ENCODE measurements at places on chromosomes 6 and 20. TPM values are rescaled to one million over a fixed set of nuclear protein-coding genes. Genes with fewer than 3 reads are reported as not detected.

HCK gene
- total RNA-seq = 0.10 TPM

IL20RA gene
- total RNA-seq = not detected

MYT1 gene
- not detected for total RNA-seq

CCN2 gene
- total RNA-seq = not detected

APOM gene
- 3.6 TPM for total RNA-seq

SCUBE3 gene
- not detected for total RNA-seq

PRKN gene
- 0.13 TPM for total RNA-seq

PCSK2 gene
- not detected for total RNA-seq

- peaks cover 19% of the 10 kb centered on the region for H3K4me1 ChIP-seq
- no peak overlapping the region for H3K4me3 ChIP-seq
- H3K27ac ChIP-seq = no peak overlapping the region
- H3K36me3 ChIP-seq = no peaks in the 10 kb centered on the region
Observed at GRCh38 chr20:3749689-3750531, 17.4 kb downstream of the HSPA12B start.

GRCh38 chr6:134415656-134416055 lies 97.7 kb upstream of the SGK1 start:
- no peaks in the 10 kb centered on the region for H3K36me3 ChIP-seq
- peaks cover 3% of the 10 kb centered on the region for H3K27me3 ChIP-seq
- peaks cover 4% of the 10 kb centered on the region for H3K4me1 ChIP-seq
- no peak overlapping the region for H3K27ac ChIP-seq
- H3K4me3 ChIP-seq = no peak overlapping the region
- no peak for DNase-seq

GRCh38 chr6:83071023-83071422 lies 3.6 kb downstream of the DOP1A start:
- H3K36me3 ChIP-seq = no peaks in the 10 kb centered on the region
- no peak overlapping the region for H3K4me3 ChIP-seq
- no peak for DNase-seq
- peaks cover 27% of the 10 kb centered on the region for H3K4me1 ChIP-seq
- H3K27ac ChIP-seq = no peak overlapping the region

- DNase-seq = no peak
- H3K4me1 ChIP-seq = no peaks in the 10 kb centered on the region
- no peak overlapping the region for H3K4me3 ChIP-seq
- no peak overlapping the region for H3K27ac ChIP-seq
- H3K27me3 ChIP-seq = peaks cover 1% of the 10 kb centered on the region
Observed at GRCh38 chr6:122829456-122829855, 40.4 kb downstream of the SMPDL3A start.

DNA sequence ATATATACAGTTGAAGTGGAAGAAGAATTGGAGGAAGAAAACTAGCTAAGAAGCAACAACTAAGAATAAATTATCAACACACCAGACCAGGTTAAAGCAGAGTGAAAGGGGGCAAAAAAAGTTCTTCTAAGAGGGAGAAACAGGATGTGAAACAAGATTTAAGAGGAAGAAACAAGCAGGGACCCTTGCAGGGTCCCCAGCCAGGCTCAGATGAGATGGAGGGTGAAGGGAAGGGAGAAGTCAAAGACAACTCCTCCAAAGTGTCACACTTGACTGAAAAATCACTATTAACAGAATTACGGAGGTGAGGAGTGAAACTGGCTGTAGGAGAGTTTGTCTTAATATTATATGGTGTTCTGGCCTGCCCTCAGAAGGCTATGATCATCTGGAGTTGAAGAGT lies 65.4 kb downstream of the MTFR2 start:
- H3K27ac ChIP-seq = no peak overlapping the region
- DNase-seq = no peak
- peaks cover 4% of the 10 kb centered on the region for H3K27me3 ChIP-seq
- H3K4me1 ChIP-seq = no peaks in the 10 kb centered on the region
- no peaks in the 10 kb centered on the region for H3K36me3 ChIP-seq

DNA sequence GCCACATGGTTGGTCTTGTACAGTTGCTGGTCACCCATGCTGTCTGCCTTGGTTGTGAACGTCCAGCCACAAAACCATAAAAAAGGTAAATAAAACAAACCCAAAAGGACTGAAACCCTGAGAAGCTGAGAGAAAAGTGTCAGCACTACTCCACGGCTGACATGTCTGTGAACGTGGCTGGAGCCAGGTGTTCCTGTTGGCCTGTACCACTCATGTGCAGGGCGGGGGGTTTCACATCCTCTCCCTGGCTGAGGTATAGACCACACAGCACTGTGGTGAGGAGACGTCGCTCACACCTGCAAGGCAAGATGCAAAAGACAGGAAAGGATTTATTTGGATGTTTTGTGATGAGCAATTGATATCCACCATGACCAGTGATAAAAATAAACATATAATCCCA lies 51.9 kb upstream of the MRPS10 start:
- peak overlapping the region; percentile 8 for H3K27ac ChIP-seq
- no peaks in the 10 kb centered on the region for H3K27me3 ChIP-seq
- H3K4me3 ChIP-seq = no peak overlapping the region
- H3K36me3 ChIP-seq = peaks cover 16% of the 10 kb centered on the region
- H3K4me1 ChIP-seq = peaks cover 12% of the 10 kb centered on the region

GRCh38 chr6:151690768-151691562 lies 116.5 kb upstream of the ESR1 start:
- peak overlapping the region; percentile 67 for H3K27ac ChIP-seq
- peaks cover 6% of the 10 kb centered on the region for H3K36me3 ChIP-seq
- H3K4me3 ChIP-seq = peak overlapping the region; percentile 73
- peaks cover 27% of the 10 kb centered on the region for H3K4me1 ChIP-seq
- DNase-seq = peak; percentile 46

GRCh38 chr6:66057034-66057433 lies 350.0 kb upstream of the EYS start:
- no peaks in the 10 kb centered on the region for H3K4me1 ChIP-seq
- no peak for DNase-seq
- H3K36me3 ChIP-seq = no peaks in the 10 kb centered on the region

GRCh38 chr6:16700202-16700915 lies 60.9 kb downstream of the ATXN1 start:
- peak overlapping the region; percentile 96 for H3K27ac ChIP-seq
- no peaks in the 10 kb centered on the region for H3K27me3 ChIP-seq
- H3K4me1 ChIP-seq = peaks cover 83% of the 10 kb centered on the region
- H3K36me3 ChIP-seq = peaks cover 22% of the 10 kb centered on the region
- H3K4me3 ChIP-seq = peak overlapping the region; percentile 78
- DNase-seq = peak; percentile 60

- peaks cover 47% of the 10 kb centered on the region for H3K4me1 ChIP-seq
- peaks cover 4% of the 10 kb centered on the region for H3K27me3 ChIP-seq
- no peak for DNase-seq
- peak overlapping the region; percentile 80 for H3K27ac ChIP-seq
Observed at GRCh38 chr6:29709188-29709587, 14.0 kb upstream of the HLA-F start.

GRCh38 chr20:59016795-59017492 lies 2.3 kb upstream of the TUBB1 start:
- H3K27me3 ChIP-seq = no peaks in the 10 kb centered on the region
- no peak for DNase-seq
- no peak overlapping the region for H3K4me3 ChIP-seq
- no peak overlapping the region for H3K27ac ChIP-seq
- H3K4me1 ChIP-seq = peaks cover 44% of the 10 kb centered on the region

- H3K4me3 ChIP-seq = peak overlapping the region; percentile 75
- DNase-seq = peak; percentile 75
- peaks cover 5% of the 10 kb centered on the region for H3K36me3 ChIP-seq
- H3K4me1 ChIP-seq = peaks cover 32% of the 10 kb centered on the region
- H3K27ac ChIP-seq = peak overlapping the region; percentile 88
Observed at GRCh38 chr6:26521600-26522391, 16.4 kb upstream of the HMGN4 start.

DNA sequence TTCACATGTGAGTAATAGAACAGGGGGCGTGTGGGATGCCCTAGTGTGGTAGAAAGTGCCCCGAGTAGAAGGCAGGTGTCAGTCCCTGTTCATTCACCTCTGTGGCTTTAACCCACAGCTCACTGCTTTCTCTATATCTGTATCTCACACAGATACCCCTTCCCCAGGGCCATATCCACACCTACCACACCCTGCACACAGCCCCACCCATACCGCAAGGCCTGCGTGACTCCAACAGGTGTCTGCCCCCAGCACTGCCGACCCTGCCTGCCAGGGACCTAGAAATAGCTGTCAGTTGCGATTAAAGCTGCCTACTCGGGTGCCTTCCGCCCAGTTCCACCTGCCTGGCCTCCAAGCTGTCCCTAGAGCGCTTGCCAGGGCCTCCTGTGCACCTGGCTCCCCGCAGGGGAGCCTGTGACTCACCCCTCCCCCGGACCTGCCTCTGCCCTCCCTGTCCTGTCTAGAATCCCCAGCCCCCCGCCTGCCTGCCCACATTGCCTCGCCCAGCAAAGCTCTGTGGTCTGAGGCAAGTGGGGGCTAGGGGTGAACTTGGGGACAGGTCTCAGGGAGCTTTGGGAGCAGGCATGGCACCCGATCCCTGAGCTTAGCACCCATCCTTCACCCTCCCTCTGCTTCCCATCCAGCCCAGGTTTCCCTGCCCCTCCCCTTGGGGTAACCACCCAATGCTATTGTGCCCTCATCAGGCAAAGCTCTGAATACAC lies 38.3 kb upstream of the ID1 start:
- H3K4me3 ChIP-seq = no peak overlapping the region
- no peak for DNase-seq
- no peaks in the 10 kb centered on the region for H3K27me3 ChIP-seq

GRCh38 chr6:37171201-37171969 lies 1.4 kb downstream of the PIM1 start:
- H3K27me3 ChIP-seq = peaks cover 1% of the 10 kb centered on the region
- DNase-seq = peak; percentile 52
- peaks cover 70% of the 10 kb centered on the region for H3K36me3 ChIP-seq
- H3K4me3 ChIP-seq = peak overlapping the region; percentile 94
- peak overlapping the region; percentile 98 for H3K27ac ChIP-seq

DNA sequence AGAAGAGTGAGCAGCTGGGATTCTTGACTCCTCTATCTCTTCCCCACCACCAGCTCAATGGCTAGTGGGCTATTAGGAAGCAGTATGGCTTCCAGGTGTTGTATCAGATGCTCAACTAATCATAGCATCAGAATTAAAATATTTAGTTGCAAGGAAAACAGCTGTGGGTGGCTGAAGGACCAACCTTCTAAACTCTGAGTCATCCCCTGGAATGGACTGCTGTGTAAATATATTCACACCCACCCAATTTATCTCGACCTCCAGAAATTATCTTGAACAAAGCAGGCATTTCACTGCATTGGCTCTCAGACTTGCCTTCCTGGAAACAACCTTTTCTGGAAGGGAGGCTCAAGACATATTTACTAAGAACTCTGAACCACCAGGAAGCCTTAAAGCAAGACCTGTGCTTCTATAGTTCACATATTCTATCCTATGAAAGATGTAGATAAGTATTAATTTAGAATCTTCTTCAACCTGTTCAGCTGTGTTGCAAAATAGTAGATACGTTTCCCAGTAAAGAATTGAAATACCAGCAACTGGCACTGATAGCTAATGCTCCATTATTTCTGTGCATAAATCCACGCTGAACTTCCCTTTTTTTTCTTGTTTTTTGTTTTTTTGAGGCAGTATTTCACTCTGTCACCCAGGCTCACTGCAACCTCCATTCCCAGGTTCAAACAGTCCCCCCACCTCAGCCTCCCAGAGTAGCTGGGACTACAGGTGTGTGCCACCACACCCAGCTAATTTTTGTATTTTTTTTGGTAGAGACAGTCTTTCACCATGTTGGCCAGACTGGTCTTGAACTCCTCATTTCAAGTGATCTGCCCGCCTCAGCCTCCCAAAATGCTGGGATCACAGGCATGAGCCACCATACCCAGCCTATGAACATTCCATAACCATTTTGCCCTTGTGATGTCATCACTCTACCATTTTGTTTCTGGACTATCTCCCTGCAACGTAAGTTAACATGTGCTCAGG lies 56.9 kb upstream of the CD2AP start:
- no peak overlapping the region for H3K4me3 ChIP-seq
- H3K27me3 ChIP-seq = peaks cover 23% of the 10 kb centered on the region
- peaks cover 13% of the 10 kb centered on the region for H3K4me1 ChIP-seq
- peaks cover 5% of the 10 kb centered on the region for H3K36me3 ChIP-seq
- DNase-seq = no peak

GRCh38 chr20:43507150-43508080 lies at the start of gene L3MBTL1:
L3MBTL1 (plus strand) TSS chr20:43507697; CDS start chr20:43513504, 5,807 bp downstream.
- peak within 1 kb of the TSS; percentile 52 for H3K4me3 ChIP-seq
- no peaks in the 10 kb centered on the region for H3K36me3 ChIP-seq
- H3K27ac ChIP-seq = no peak within 1 kb of the TSS
- DNase-seq = peak; percentile 18
- peaks cover 42% of the 10 kb centered on the region for H3K27me3 ChIP-seq

GRCh38 chr20:57388953-57389694 lies 2.1 kb upstream of the RBM38 start:
- peaks cover 25% of the 10 kb centered on the region for H3K36me3 ChIP-seq
- peaks cover 34% of the 10 kb centered on the region for H3K4me1 ChIP-seq
- peak overlapping the region; percentile 80 for H3K4me3 ChIP-seq
- H3K27ac ChIP-seq = peak overlapping the region; percentile 90
- peak; percentile 67 for DNase-seq
- H3K27me3 ChIP-seq = no peaks in the 10 kb centered on the region

DNA sequence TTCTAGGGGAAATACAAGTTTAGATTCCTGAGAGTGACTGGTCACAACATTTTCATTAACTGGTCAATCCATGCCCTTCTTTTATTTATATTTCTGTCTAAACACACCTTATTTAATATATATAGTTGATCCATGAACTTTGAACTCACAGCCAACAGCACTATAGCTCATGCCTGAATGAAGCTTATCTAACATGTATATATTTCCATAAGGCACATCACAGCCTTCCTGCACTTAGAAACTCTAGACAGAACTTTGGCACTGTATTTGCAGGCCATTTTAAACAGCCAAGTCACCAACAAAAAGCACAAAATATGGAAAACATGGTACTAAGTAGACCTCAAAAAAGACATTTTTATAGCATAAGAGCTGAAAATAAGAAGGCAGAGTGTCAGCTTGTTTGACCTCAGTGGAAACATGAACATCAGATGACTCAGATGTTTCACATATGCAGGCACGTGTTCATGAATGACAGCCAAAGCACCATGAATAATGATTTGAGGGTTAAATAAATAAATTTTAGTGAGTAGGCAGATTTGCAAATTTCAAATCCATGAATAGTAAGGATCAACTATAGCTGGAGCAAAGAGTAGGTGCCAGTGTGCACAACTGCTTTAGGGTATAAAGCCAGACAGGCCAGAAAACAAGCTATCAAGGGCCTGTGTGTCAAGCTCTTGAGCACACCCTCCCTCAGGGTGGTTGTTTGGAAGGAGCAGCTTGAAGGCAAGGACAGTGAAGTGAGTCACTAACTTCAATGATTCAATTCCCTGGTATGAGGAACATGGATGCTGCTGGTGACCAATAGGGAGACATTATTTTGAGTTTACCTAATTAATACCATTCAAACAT lies 88.9 kb upstream of the NT5E start:
- no peaks in the 10 kb centered on the region for H3K36me3 ChIP-seq
- H3K27me3 ChIP-seq = no peaks in the 10 kb centered on the region
- H3K4me1 ChIP-seq = no peaks in the 10 kb centered on the region
- no peak overlapping the region for H3K27ac ChIP-seq

DNA sequence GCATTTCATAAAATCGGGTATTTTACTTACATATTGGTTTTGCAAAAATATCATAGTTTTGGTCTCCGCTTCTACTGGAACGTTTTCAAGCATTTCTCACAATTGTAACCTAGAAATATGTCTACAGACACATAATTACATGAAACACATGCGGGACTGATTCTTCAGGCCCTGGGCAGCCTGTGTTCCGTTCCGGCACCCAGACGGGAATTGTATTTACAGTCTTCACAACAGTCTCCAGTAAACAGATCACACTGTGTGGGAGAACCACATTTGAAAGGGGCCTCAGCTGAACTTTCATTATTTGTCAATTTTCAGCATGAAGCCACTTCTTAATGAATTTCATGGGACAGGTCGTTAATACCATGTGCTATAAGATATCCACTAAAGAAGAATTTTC lies 196.9 kb downstream of the DST start:
- DNase-seq = no peak
- H3K4me1 ChIP-seq = no peaks in the 10 kb centered on the region
- H3K4me3 ChIP-seq = no peak overlapping the region
- H3K27me3 ChIP-seq = no peaks in the 10 kb centered on the region
- no peak overlapping the region for H3K27ac ChIP-seq
